ENCODE measurements at places on chromosomes 4 and X.

- H3K27ac ChIP-seq, result no peak overlapping the region
- peaks cover 13% of the 10 kb centered on the region for H3K4me1 ChIP-seq
- DNase-seq, result no peak
- H3K4me3 ChIP-seq, result no peak overlapping the region
- H3K27me3 ChIP-seq, result no peaks in the 10 kb centered on the region
Observed at GRCh38 chr4:94228493-94229216, 21.0 kb downstream of the SMARCAD1 start.

GRCh38 chrX:139120760-139121159, 409.2 kb upstream of the FGF13 start:
- H3K27ac ChIP-seq, result no peak overlapping the region
- H3K36me3 ChIP-seq, result no peaks in the 10 kb centered on the region
- no peak overlapping the region for H3K4me3 ChIP-seq
- DNase-seq, result no peak
- H3K27me3 ChIP-seq, result no peaks in the 10 kb centered on the region

DNA sequence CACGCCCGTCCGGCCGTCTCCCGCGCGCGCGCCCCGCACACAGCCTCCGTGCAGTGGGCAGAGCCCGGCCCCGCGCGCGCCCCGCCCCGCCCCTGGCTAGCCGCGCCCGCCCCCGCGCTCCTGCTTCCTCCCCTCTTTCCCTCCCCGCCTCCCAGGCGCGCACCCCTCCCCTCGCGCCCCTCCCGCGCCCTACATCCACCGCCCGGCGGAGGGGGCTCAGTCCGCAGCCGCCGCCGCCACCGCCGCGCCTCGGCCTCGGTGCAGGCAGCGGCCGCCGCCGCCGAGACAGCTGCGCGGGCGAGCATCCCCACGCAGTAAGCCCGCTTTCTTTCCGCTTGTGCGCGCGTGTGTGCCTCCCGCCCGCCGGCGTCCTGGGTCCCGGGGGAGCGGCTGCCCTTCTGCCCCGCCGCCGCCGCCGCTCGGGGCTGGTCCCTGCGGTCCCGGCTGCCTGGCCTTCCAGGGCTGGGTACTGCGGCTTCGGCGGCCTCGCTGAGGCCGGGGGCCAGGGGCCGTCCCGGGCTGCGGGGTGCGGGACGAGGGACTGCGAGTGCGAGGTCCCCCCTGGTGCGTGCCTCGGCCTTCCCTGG, at the start of gene FHL1:
TSS of gene FHL1 (plus strand) at position 219 of the 587 bp plus-strand sequence.
- H3K27ac ChIP-seq, result peak within 1 kb of the TSS; percentile 80
- peaks cover 27% of the 10 kb centered on the region for H3K4me1 ChIP-seq
- H3K27me3 ChIP-seq, result peaks cover 4% of the 10 kb centered on the region
- DNase-seq, result peak; percentile 55
- H3K4me3 ChIP-seq, result peak within 1 kb of the TSS; percentile 77

DNA sequence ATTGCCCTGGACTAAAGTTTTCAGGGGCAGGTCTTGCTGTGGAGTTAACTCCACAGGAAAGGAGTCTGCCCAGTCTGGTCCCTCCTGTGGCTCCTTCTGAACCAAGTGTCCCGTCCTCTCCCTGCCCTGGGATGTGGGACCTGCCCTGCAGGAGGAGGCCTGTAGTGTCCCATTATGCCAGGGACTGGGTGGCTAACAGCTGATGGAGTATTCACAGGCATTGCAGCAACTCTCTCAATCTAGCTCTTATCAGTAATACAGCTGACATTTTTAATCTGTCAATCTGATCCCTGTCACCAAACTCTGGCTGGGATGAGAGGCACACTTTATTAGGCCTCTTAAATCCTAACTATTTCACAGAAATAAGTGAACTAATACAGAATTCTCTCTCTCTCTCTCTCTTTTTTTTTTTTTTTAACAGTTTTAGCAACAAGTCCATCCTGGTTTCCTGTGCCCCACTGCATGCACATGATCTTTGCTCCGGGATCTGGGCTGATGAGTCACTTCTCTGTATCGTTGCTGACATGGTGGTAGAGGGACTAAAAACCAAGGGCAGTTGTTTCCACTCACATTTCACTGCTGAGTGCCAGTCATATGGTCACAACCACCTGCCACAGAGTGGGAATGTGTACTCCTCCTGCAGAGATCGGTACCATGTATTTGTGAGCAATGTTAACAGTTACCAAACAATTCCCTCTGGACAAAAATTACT, 39.1 kb downstream of the HAND2 start:
- peaks cover 7% of the 10 kb centered on the region for H3K4me1 ChIP-seq
- no peak overlapping the region for H3K27ac ChIP-seq
- H3K36me3 ChIP-seq, result no peaks in the 10 kb centered on the region
- H3K27me3 ChIP-seq, result peaks cover 12% of the 10 kb centered on the region
- no peak for DNase-seq
- H3K4me3 ChIP-seq, result no peak overlapping the region

DNA sequence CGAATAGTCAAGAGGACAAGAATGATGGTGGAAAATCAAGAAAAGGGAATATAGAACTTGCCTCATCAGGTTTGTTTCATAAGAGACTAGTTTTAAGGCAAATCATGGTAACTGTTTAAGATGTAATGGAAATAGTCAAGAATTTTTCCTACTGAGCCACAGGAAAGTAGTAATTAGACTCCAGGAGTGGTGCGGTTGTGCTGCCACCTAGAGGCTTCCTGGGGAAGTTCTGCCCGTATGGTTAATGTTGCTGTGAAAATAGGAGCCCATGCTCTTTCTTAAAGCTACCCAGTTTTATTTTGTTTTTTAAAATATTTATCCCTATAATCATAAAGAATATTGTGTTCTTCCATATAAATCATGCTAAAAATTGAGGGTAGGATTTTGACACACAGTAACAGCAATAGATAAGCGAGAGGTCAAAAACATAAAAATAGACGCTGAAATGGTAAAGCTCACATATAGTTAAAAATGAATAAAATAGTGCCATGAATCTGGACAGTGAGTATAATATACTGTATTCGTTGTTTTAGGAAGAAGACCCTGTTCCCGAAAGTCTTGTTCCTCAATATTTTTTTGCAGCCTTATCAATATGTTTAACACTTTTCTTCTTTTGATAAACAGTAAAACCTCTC, 87.0 kb downstream of the PHOX2B start:
- no peaks in the 10 kb centered on the region for H3K4me1 ChIP-seq
- DNase-seq, result peak; percentile 64
- no peak overlapping the region for H3K4me3 ChIP-seq
- H3K36me3 ChIP-seq, result no peaks in the 10 kb centered on the region
- no peak overlapping the region for H3K27ac ChIP-seq

DNA sequence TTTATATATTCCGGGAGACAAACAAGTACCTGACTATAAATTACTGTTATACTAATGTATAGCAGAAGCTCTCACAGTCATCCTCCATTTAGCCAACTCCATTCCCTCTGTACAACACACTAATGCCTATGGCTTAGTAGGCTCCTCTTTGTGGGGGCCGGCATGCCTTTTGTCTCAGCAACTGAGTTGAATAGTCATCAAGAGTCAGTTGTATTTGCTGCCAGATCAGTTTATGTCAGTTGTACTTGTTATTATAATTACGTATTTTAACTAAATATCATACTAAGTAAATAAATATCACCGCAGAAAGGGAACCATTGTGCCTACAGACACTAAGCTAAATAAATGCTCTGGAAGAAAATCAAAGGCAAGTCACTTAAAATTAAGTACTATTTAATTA, 9.9 kb downstream of the PRMT9 start:
- no peak overlapping the region for H3K4me3 ChIP-seq
- no peak for DNase-seq
- peaks cover 32% of the 10 kb centered on the region for H3K36me3 ChIP-seq
- H3K27ac ChIP-seq, result no peak overlapping the region
- no peaks in the 10 kb centered on the region for H3K27me3 ChIP-seq

DNA sequence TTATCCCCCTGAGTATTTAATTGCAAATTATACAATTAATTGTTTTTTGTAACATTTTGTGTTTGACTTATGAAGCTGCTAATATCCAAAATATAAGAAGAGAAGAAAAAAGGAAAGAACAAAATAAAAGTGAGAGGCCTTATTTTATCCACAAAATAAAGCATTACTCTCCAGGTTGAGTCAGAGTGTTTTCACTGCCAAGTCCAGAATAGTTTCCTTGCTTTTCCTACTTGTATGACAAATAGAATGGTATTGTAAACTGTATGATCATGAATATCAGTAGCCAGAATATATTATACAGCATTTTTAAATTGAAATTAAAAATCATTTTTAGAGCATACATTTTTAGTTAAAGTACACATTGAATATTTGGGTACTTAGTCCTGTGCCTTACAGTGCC, 237.8 kb downstream of the NDST4 start:
- no peaks in the 10 kb centered on the region for H3K27me3 ChIP-seq
- H3K4me3 ChIP-seq, result no peak overlapping the region
- no peaks in the 10 kb centered on the region for H3K36me3 ChIP-seq

- H3K36me3 ChIP-seq, result no peaks in the 10 kb centered on the region
- H3K4me1 ChIP-seq, result peaks cover 2% of the 10 kb centered on the region
- DNase-seq, result no peak
- H3K27me3 ChIP-seq, result no peaks in the 10 kb centered on the region
- no peak overlapping the region for H3K27ac ChIP-seq
Observed at GRCh38 chr4:8191136-8191747, 7.8 kb upstream of the SH3TC1 start.

- no peaks in the 10 kb centered on the region for H3K4me1 ChIP-seq
- no peaks in the 10 kb centered on the region for H3K36me3 ChIP-seq
- peaks cover 4% of the 10 kb centered on the region for H3K27me3 ChIP-seq
- no peak overlapping the region for H3K4me3 ChIP-seq
Observed at GRCh38 chr4:16819652-16820051, 78.8 kb downstream of the LDB2 start.

GRCh38 chr4:183402771-183403170, 41.7 kb upstream of the CDKN2AIP start:
- H3K27ac ChIP-seq, result peak overlapping the region; percentile 40
- DNase-seq, result peak; percentile 35
- no peak overlapping the region for H3K4me3 ChIP-seq
- no peaks in the 10 kb centered on the region for H3K36me3 ChIP-seq
- H3K4me1 ChIP-seq, result peaks cover 13% of the 10 kb centered on the region

GRCh38 chr4:26496207-26496783, 6.0 kb upstream of the CCKAR start:
- no peak for DNase-seq
- no peaks in the 10 kb centered on the region for H3K4me1 ChIP-seq
- H3K27ac ChIP-seq, result no peak overlapping the region
- H3K4me3 ChIP-seq, result no peak overlapping the region
- peaks cover 12% of the 10 kb centered on the region for H3K27me3 ChIP-seq

GRCh38 chr4:139740121-139740520, 74.5 kb downstream of the MGST2 start:
- H3K4me1 ChIP-seq, result peaks cover 10% of the 10 kb centered on the region
- H3K36me3 ChIP-seq, result no peaks in the 10 kb centered on the region
- no peak overlapping the region for H3K27ac ChIP-seq
- H3K4me3 ChIP-seq, result no peak overlapping the region

GRCh38 chr4:157079441-157079840, 3.5 kb downstream of the GLRB start:
- H3K4me3 ChIP-seq, result no peak overlapping the region
- DNase-seq, result no peak
- no peak overlapping the region for H3K27ac ChIP-seq
- H3K4me1 ChIP-seq, result no peaks in the 10 kb centered on the region
- peaks cover 10% of the 10 kb centered on the region for H3K27me3 ChIP-seq

GRCh38 chr4:182555997-182556418, 312.8 kb downstream of the TENM3 start:
- H3K4me3 ChIP-seq, result no peak overlapping the region
- H3K27me3 ChIP-seq, result peaks cover 6% of the 10 kb centered on the region
- no peak for DNase-seq
- H3K27ac ChIP-seq, result no peak overlapping the region
- H3K4me1 ChIP-seq, result no peaks in the 10 kb centered on the region

DNA sequence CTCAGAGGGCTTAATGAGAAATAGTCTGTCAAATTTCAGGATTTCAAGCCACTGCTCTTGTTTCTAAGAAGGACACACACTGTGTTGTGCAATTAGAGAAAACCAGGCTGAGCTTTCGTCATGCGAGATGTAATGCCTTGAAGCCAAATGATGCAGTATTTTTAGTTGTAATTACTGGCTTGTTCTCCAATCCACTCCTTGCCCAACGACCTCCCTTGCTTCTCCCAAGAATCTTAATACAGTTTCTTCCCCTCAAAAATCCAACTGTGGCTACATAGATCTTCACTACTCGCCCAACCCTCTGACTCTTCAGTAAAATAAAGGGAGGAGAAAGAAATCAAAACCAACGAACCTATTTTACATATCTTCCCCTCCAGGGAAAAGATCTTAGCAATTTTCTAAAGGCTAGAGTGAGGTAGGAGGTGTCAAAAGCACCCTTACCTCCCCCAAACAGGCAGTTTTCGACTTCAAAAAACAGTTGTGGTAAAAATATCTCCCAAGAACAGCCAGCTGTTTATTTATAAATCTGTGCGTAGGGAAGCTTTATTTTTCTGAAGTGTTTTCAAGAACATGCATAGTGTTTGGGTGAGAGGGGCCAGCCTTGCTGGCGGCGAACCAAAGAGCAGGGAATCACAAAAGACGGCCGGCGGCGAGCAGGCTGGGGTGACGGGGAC, 68.7 kb downstream of the MGST2 start:
- H3K27me3 ChIP-seq, result peaks cover 37% of the 10 kb centered on the region
- DNase-seq, result no peak
- peak overlapping the region; percentile 60 for H3K4me3 ChIP-seq
- H3K36me3 ChIP-seq, result no peaks in the 10 kb centered on the region
- H3K27ac ChIP-seq, result no peak overlapping the region

DNA sequence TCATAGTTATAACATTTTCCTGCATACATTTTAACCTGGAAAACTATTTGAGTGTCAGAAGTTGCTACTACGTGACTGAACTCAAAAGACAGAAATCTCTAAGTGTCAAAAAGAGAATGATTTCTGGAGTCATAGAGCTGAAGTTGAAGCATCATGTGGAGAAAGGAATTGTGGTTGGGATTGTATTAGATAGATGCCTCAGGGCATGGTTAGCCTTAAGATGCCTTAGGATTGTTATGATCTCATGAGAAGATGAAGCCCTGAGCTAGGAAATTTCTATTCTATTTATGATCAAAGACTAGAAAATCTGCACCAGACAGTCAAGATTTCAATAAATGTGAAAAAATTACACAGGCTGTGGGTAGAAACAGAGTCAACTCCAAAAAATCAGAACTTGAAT, 20.2 kb downstream of the EPGN start:
- peaks cover 10% of the 10 kb centered on the region for H3K27me3 ChIP-seq
- no peak overlapping the region for H3K4me3 ChIP-seq
- no peak for DNase-seq

DNA sequence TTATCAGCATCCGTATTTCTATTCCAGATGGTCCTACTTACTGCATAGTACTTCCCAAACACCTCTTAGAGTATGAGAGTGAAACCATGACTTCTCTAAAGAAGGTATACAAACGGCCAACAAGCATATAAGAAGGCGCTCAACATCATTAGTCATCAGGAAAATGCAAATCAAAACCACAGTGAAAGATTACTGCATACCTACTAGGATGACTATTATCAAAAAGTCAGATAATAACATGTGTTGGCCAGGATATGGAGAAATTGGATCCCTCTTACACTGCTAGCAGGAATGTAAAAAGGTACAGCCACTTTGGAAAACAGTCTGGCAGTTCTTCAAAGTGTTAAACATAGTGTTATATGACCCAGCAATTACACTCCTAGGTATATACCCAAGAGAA, 215.3 kb upstream of the CXorf66 start:
- H3K4me3 ChIP-seq, result no peak overlapping the region
- no peak for DNase-seq
- no peaks in the 10 kb centered on the region for H3K4me1 ChIP-seq
- no peak overlapping the region for H3K27ac ChIP-seq
- no peaks in the 10 kb centered on the region for H3K36me3 ChIP-seq

- no peak overlapping the region for H3K4me3 ChIP-seq
- DNase-seq, result no peak
- no peaks in the 10 kb centered on the region for H3K4me1 ChIP-seq
- no peaks in the 10 kb centered on the region for H3K36me3 ChIP-seq
- no peaks in the 10 kb centered on the region for H3K27me3 ChIP-seq
Observed at GRCh38 chrX:31540313-31540712, 468.5 kb upstream of the FTHL17 start.

- DNase-seq, result no peak
- peaks cover 16% of the 10 kb centered on the region for H3K4me1 ChIP-seq
- H3K27ac ChIP-seq, result no peak overlapping the region
Observed at GRCh38 chrX:110216027-110216426, 101.9 kb downstream of the AMMECR1 start.

Measured in activated CD8-positive, alpha-beta T cell treated with anti-CD3 and anti-CD28 coated beads for 36 hours (primary cell).